ENCODE measurements at places on chromosomes 1 and 21.

- DNase-seq, result peak; percentile 75
Observed at GRCh38 chr1:247373721-247374141, 42.1 kb upstream of the ZNF496 start.

- DNase-seq, result no peak
Observed at GRCh38 chr1:202471246-202471645, 122.7 kb downstream of the PPP1R12B start.

GRCh38 chr1:17425806-17426600, 13.5 kb downstream of the RCC2 start:
- DNase-seq, result no peak

- DNase-seq, result no peak
Observed at GRCh38 chr1:13808729-13809131, 108.7 kb downstream of the PRDM2 start.

DNA sequence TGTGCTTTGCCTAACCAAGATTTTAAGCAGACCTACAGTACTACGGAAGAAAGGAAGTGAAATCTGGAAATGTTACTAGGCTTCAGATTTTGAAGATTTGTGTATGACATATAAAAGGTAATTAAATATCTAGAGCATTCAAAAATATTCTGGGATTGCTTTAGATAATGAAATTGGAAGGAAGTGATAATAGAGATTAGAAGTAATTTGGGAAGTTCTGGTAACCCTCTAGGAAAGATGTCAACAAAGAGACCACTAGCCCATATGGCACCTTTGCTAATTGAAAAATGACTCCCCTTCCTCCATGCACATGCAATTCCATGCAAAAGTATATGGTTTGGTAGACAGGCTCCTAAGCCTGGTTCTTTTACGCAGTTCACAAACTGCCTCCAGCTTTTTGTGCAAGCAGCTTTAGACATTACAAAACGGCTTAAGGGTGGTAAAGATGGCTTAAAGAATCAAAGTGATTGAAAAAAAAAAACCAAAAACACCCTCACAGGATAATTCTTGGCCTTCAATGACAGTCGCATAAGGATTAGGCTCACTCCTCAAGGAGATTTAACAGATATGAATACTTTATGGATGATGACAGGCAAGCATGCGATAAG, 81.8 kb downstream of the LRRC7 start:
- DNase-seq, result no peak

DNA sequence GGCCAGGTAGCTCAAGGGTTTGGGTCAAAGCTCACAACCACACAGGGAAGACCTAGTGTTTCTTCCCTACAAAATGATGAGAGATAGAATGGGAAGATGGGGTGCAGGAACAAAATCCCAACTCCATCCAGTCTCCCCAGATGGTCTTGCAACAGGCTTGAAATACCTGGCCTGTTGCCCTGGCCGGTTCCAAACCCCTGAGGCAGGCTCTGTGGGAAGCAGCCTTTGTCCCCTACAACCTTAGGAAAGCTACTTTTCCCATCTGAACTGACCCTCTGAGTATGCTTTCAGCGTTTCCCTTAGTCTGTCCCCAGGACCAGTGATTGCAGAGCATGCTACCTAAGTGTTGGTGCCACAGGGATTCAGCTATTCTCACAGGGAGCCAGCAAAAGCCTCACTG, 104.0 kb downstream of the GDAP2 start:
- no peak for DNase-seq

- no peak for DNase-seq
Observed at GRCh38 chr1:225627304-225627947, 25.5 kb downstream of the ENAH start.

GRCh38 chr1:87113313-87113712, 198.9 kb downstream of the HS2ST1 start:
- peak; percentile 61 for DNase-seq

- no peak for DNase-seq
Observed at GRCh38 chr1:186689376-186689775, 9.2 kb upstream of the PTGS2 start.

DNA sequence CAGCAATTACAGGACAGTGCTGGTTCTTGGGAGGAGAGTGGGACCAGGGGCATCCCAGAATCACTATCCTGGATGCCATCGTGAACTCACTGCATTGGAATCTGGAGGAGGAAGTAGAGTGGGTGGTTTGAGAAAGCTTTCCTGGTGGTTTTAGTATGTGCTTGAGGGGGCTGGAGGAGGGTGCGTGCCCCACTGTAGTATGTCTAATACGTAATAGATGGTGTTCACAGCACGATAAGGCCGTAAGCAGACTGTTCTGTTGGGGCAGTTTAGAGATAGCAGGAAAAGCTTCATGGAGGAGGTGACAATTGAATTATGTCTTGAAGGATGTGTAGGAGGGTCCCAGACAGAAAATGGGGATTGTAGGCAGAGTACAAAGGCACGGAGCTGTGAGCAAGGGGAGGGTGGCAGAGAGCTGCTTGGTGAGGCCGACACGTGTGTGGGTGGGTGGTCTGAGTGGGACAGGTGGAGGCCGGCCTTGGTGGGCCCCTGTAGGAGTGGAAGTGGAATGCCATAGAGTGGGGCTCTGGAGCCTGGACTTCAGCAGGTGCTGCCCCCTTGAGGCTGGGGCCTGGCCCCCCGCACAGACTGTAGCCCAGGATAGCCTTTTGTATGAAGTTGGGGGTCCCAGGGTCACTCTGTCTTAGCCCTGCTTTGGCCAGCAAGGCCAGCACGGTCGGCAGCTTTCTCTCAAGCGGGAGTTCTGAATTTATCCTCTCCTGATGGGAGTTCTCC, 37.0 kb downstream of the IL6R start:
- no peak for DNase-seq

GRCh38 chr1:222325506-222325905, 222.4 kb downstream of the HHIPL2 start:
- DNase-seq, result no peak

- no peak for DNase-seq
Observed at GRCh38 chr1:30704271-30704670, 19.1 kb downstream of the MATN1 start.

- DNase-seq, result no peak
Observed at GRCh38 chr1:39957299-39958015, 2.5 kb downstream of the MFSD2A start.

DNA sequence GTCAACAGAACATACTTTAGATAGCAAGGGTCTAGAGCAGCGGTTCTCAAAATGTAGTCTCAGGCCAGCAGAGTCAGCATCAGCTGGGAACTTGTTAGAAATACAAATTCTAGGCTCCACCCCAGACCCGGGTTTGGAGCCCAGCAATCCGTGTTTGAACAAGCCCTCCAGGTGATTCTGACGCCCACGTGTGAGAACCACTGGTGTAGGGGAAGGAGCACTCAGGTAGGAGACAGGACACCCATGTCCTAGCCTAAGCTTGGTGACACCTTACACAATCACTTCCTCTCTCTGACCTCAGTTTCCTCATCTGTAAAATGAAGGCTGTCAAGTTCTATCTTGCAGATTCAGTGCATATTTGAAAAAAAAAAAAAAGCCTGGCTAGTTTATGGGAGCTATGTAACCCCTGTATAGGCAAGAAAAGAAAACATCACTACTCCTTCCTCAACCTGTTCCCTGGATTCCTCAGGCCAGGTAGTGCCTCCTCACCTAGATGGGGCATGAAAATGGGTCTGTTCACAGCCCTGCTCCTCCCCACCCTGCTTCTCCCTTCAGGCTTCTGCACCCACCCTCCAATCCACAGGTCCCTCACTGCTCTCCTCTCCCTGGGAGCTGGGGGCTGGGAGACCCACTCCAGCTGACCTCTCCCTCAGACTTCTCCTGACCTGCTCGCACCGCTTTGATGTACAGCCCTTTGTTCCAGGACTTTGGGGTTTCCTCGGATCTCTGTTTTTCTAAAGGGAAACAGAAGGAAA, 7.1 kb upstream of the PHLDA3 start:
- DNase-seq, result peak; percentile 6

DNA sequence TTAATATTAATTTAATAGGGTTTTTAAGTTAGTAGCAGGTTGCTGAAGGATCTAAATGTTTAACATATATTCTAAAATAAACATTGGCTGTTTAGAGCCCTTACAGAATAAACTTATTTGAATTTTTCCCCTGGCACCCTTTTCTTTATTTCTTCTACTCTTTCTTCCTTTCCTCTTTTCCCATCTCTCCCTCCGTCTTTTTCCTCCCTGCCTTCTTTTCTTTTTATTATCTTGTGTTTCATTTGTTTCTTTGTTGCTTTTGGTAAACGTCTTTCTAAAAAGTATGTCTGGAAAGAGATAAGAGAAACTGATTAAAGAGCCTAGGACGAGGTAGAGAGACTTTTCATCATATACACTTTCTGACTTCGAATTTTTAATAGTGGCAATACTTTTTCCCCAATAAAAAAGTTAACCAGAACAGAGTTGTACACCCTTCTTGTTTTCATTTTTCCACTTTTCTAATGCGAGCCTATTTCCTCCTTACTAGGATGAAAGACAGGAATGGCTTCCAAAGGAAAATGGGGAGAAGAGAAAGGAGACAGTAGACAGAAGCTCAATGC, 39.5 kb upstream of the ATF3 start:
- no peak for DNase-seq

DNA sequence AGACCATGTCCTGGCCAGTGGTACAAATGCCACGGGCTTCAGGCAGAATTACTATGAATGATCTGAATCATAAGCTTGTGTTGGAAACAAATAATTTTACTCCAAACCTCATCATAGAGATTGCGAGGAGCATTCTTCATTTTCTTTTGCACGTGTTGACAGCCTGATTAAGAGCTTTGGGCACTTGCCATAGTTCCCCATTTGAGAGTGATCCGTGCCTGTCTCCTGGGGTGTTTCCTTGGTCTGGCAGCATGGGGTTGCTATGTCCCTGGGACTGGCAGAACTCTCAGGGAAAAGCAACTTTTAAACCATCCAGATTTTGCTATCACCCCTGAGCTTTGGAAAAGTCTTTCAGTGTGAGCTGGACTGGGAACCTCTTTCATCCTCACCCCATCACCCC, 54.3 kb upstream of the KCNJ6 start:
- DNase-seq, result no peak

GRCh38 chr1:43235451-43236121, 34.2 kb upstream of the TMEM125 start:
- no peak for DNase-seq

DNA sequence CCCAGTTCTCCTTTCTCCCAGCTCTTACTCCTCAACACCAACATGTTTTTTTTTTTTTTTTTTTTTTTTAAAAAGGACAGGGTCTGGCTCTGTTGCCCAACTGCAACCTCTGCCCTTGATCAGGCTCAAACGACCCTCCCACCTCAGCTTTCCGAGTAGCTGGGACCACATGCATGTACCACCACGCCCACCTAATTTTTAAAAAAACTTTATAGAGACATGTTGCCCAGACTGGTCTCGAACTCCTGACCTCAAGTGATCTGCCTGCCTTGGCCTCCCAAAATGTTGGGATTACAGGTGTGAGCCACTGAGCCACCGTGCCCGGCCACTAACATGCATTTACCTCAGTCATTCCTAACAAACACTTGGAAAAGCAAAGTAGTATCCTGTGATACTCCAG, 31.1 kb upstream of the FOXE3 start:
- DNase-seq, result no peak

DNA sequence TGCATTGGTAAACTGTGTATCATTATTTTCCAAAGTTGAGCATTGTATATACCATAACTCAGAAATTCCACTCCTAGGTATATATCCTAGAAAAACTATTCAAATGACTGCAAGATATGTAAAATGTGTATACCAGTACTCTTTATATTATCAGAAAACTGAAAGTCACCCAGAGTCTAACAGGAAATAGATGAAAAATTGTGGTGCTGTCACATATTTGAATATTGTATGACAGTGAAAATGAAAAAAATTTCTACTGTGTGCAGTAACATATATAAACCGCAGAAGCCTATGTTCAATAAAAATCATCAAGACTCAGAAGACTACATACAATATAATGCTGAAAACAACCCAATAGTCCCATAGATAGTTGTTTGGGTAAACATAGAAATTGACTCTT, 74.4 kb upstream of the LYPLAL1 start:
- DNase-seq, result no peak

DNA sequence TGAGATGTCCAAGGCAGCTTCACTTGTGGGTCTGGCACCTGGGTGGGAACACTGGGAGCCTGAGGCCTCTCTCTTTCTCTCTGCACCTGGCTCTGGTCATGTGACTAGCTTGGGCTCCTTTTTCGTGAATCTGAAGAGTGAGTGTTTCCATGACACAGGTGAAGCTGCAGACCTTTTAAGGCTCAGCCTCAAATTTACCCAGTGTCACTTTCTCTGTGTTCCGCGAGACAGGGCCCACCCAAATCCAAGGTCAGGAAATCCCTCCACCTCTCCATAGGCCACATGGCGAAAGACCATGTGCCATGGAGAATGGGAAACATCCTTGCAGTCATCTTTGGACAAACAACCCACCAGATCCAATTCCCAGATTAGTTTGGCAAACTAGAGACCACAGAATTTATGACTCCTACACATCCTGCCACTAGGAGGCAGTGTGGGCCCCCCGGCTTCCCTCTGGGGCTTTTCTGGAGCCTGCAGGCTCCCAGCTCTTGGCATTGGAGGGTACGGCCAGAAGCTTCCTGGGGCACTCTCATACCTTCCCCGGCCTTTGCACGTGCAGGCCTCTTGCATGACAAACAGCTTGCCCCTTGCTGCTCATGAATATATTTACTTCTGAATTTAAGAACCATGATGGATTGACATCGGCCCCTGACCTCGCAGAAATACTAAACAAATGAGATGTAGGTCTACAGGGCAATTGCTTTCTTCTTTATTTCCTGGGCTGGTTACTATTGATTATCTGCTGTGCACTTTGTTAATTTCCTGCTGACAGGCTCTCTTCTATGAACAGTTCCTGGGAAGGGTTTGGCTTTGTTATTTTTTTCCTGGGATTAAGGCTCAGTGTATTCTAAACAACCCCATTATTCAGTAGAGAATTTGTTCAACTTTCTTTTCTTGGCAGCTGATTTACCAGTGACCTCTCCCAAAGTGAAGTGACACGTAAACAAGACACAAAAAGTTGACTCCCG, 180.7 kb downstream of the KAZN start:
- DNase-seq, result peak; percentile 55

DNA sequence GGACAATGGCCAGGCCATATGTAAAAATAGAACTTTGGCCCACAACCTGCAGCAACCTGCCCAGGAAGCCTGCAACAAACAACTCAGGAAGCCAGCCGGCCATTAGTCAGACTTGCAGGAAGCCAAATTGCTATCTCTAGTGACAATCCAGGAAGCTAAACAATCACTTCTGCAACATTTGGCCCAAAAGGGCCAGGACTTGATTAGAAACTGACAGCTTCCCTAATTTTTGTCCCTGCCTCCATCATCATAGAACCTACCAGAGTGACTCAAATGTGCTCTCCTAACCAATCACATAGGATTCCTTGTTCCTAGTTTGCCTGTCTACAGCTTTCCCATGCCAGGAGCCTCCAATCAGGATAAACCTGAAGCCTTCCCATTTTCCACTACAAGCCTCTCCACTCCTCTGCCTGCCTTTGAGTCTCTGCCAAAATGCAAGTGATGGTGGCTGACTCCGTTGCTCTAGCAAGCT, 639.3 kb downstream of the PTPRU start:
- no peak for DNase-seq

GRCh38 chr1:163063143-163063542, 6.0 kb upstream of the RGS4 start:
- DNase-seq, result no peak

GRCh38 chr1:67390041-67390887, 39.9 kb downstream of the SERBP1 start:
- DNase-seq, result no peak

- DNase-seq, result no peak
Observed at GRCh38 chr1:201050515-201051277, 27.2 kb upstream of the KIF21B start.

Measured in aorta (tissue), 5 donors.